ENCODE measurements at places on chromosomes 12 and 14.

DNA sequence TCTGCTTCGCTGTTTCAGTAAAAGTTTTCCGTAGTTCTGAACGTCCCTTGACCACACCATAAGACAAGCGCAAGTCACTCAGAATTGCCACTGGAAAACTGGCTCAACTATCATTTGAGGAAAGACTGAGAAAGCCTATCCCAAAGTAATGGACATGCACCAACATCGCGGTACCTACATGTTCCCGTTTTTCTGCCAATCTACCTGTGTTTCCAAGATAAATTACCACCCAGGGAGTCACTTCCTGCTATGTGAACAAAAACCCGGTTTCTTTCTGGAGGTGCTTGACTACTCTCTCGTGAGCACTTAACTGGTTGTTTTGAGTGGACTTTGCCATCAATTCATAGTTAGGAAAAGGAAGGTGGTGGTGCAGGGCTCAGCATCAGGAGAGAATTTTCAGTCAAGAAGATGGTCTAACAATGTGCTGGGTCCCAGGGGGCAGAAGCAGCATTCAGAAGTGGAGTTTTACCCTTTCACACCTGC lies 1.4 kb downstream of the EGLN3 start:
- DNase-seq = peak; percentile 51

GRCh38 chr14:94120667-94121340 lies 8.6 kb downstream of the IFI27L2 start:
- no peak for DNase-seq

- no peak for DNase-seq
Observed at GRCh38 chr12:6337958-6338433, 3.9 kb downstream of the TNFRSF1A start.

- peak; percentile 94 for DNase-seq
Observed at GRCh38 chr12:125683748-125684381, 618.6 kb downstream of the AACS start.

GRCh38 chr12:112936927-112937326 lies 1.3 kb upstream of the OAS3 start:
- DNase-seq = no peak

- no peak for DNase-seq
Observed at GRCh38 chr12:94180558-94181296, 32.4 kb downstream of the PLXNC1 start.

DNA sequence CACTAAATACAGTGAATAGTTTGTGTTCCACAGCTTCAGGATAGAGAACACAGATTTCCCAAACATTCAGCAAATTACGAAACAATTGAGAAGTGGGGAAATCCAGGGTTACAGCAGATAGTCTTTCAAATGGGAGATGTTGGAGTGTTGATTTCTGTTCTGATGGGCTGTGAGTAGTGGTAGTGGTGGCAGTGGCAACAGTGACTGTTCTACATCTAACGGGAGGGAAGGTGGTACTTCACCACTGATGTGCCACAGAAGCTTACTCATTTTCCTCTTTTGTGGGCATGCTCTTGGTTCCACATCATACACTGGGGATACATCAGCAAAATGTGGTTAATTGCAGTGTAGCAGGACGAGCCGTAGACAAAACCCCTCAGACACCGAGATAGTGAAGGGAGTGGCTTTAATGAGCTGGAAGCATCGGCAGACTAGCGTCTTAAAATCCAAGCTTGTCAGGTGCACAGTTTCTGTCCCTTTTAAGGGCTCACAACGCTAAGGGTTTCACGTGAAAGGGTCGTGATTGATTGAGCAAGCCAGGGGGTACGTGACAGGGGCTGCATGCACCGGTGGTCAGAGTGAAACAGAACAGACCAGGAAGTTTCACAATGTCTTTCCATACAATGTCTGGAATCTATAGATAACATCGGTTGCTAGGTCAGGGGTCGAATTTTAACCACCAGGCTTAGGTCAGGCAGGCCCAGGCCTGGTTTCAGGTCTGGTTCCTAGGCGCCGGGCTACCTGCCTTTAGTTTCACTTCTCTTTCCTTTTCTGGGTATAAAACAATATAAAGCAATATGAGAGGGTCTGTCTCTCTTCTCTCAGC lies 330.6 kb upstream of the FBXO33 start:
- DNase-seq = no peak

- no peak for DNase-seq
Observed at GRCh38 chr14:104290058-104290667, 151.8 kb downstream of the KIF26A start.

- DNase-seq = peak; percentile 62
Observed at GRCh38 chr14:93132472-93133065, 16.8 kb upstream of the ITPK1 start.

DNA sequence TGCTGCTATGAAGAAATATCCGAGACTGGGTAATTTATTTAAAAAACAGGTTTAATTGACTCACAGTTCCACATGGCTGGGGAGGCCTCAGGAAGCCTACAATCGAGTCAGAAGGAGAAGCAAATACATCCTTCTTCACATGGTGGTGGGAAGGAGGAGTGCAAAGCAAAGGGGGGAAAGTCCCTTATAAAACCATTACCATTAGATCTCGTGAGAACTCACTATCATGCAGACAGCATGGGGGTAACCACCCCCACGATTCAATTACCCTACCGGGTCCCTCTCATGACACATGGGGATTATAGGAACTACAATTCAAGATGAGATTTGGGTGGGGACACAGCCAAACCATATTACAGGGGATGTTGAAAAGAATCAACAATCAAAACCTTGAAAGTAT lies 74.9 kb downstream of the PPM1H start:
- DNase-seq = no peak

- DNase-seq = peak; percentile 83
Observed at GRCh38 chr14:73295198-73295796, 58.0 kb downstream of the PAPLN start.

DNA sequence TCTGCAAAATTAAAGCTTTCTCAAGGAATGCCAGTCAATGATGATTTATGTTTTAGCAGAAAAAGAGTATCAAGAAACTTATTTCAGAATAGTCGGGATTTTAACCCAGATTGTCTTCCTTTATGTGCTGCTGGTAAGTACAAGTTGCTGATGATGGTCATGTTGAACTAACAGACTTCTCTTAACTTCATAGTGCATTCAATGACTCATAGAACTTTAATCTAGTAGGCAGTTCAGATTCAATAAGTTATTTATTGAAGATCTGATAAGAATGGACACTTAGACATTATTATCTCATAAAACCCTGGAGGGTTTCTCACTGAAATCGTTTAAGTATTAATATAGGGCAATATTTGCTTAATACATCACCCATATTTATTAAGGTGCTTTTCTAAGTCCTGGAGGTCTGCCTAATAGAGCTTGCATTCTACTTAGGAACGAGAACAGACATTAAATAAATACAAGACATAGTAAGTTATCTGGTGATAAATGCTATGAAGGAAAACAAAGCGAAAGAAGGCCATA lies 33.8 kb downstream of the TOGARAM1 start:
- no peak for DNase-seq

DNA sequence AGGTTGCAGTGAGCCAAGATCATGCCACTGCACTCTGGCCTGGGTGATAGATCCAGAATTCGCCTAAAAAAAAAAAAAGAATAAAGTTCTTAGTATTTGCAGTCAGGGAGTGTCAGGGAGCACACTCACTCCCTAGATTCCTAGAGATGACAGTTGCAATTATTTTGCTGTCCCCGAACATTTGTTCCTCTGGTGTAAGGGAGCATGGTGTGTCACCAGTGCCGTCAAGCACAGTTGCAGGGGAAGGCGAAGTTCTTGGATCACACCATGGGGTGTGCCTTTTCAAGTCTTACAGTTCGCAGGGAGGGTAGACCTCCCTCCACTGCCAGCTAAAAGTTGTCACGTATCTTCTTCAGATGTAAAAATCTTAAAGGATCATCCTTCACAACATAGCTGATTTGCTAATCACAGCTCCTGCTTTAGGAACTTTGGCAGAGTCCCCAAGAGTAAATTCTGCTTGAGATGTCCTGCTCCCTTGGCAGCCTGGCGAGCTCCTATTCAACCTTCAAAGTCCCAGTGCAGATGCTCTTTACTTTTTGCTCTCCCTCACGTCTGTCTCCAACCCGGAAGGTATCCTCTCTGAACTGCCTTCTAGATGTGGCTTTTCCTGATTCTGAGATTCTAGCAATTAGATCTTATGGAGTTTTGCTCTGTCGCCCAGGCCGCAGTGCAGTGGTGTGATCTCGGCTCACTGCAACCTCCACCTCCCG lies 11.3 kb downstream of the ACACB start:
- no peak for DNase-seq

GRCh38 chr14:31441273-31442111 lies 15.8 kb downstream of the DTD2 start:
- no peak for DNase-seq

GRCh38 chr12:85260447-85260846 lies 19.6 kb upstream of the ALX1 start:
- DNase-seq = no peak

- no peak for DNase-seq
Observed at GRCh38 chr14:80602946-80603345, 338.6 kb downstream of the CEP128 start.

GRCh38 chr12:58566599-58566998 lies 353.7 kb downstream of the LRIG3 start:
- DNase-seq = no peak

- no peak for DNase-seq
Observed at GRCh38 chr12:76421046-76421445, 72.8 kb upstream of the BBS10 start.

- no peak for DNase-seq
Observed at GRCh38 chr14:95313707-95314106, 6.0 kb downstream of the CLMN start.

DNA sequence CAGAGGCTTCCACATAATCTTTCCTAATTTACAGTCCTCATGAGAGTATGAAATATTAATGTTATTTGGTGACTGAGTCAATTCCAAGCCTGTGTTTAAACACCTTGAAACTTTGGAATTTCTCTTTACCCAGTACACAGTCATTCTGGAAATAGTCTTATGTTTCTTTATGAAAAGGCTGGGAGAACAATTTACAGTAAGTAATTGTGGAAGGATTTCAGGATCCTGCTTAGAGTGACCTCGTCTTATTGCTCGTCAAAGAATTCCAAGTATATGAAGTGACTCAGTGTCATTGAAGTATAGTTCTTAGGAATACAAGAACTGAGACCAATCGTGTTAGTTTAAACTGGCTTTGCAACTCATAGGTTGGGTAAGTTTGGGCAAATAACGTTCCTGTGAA lies 634.2 kb downstream of the SLC16A7 start:
- no peak for DNase-seq

DNA sequence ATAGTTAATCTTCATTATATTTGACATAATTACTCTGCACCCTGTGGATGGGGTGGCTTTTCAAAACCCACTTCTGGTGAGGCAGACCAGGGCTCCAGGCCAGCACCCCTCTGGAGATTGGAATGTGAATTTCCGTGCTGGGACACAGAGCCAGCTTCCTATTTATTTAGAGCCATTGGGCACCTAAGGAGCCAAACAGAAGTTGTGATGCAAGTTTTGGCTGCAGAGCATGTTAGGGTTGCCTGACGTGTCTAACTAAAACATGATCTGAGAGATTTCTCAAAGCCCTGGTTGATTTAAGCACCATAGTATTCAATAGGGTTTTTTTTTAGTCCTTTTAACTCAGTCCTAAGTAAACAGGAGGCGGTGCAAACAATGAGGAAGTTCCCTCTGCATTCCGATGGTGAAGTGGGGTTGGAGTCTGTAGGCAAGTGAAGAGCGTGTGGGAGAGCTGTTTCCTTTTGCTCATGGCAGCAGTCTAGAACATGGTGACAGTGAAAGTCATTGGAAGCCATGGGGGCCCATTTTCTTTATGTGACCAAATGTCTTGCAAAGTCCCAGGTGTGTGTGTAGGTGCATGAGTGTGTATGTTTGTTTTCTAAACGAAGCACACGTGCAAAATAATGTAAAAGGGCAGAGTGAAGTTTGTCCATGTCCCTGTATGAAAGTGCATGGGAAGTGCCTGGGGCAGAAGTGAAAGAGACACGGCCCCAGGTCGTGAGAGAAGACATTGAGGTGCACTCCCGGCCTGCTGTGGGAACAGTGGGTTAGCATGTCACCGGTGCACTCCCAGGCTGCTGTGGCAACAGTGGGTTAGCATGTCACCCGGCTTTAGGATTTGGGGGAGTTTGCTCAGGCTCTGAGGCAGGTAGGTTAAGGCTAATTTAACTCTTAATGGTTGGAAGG lies 117.7 kb downstream of the PRKCH start:
- peak; percentile 76 for DNase-seq

- no peak for DNase-seq
Observed at GRCh38 chr14:94621358-94622134, 9.4 kb downstream of the SERPINA3 start.

DNA sequence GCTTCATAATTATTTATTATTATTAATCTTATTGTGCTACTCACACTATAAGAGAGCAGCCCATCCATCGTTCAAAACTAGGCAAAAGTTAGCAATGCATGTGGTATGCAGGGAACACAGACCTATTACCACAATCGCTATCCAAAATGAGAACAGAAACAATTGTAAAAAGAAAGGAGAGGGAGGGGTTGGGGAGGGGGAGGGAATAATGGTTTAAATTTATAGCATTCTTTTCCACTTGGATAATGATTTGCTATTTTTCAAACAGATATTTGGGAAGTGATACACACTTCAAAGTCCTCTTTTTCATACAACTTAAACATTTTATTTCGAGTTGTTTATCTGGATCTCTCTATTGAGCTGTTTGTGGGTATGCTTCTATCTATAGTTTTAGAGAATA lies 248.6 kb upstream of the SOX5 start:
- DNase-seq = no peak

DNA sequence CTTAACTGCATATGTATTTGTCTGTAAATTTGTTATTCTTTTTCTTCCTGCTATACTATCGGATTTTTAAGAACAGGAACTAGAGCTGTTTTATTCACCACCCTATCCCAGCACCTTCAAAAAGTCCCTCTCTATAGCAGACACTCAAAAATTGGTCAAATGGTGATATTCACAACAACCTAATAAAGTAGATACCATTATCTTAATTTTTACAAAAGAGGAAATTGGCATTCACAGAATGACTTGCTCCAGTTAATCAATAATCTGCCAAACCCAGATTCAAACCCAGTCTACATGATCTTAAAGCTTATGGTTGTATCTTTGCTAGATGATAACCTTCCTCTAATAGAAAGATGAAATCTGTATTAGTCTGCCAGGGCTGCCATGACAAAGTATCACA lies 426.6 kb downstream of the EGLN3 start:
- DNase-seq = no peak

DNA sequence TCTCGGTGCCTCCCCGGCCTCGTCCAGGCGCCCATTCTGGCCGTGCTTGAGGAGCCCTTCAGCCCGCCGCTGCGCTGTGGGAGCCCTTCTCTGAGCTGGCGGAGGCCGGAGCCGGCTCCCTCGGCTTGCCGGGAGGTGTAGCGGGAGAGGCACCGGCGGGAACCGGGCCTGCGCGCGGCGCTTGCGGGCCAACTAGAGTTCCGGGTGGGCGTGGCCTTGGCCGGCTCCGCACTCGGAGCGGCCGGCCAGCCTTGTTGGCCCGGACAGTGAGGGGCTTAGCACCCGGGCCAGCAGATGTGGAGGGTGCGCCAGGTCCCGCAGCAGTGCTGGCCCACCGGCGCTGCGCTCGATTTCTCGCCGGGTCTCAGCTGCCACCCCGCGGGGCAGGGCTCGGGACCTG lies 168.7 kb upstream of the RPL10L start:
- no peak for DNase-seq

- DNase-seq = peak; percentile 77
Observed at GRCh38 chr12:61993734-61994345, 266.4 kb upstream of the USP15 start.

GRCh38 chr12:104219361-104219892 lies 3.8 kb downstream of the TXNRD1 start:
- no peak for DNase-seq

- DNase-seq = no peak
Observed at GRCh38 chr14:95110178-95110577, 47.2 kb downstream of the DICER1 start.
